ENCODE measurements at places on chromosomes 6 and 20.

- DNase-seq = no peak
Observed at GRCh38 chr6:133203344-133203697, 37.8 kb upstream of the EYA4 start.

- no peak for DNase-seq
Observed at GRCh38 chr20:40680161-40680959, 8.7 kb downstream of the MAFB start.

DNA sequence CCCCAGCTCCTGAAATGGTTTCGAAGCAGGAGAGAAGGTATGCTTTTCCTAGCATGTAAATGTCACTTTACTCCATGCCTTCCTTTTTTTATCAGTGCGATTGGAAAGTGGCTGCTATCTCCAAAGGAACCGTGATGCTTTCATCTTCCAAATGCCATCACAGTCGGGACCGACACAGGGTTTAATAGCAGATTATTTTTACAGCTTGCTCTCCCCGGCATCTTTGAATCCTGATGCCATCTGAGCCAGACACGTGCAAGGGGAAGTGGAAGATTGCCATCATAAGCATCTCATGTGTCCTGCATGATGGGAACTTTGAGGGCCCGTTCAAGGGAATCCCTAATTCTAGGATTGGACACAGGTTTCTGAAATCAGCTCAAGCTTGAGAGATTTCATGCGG is 253.4 kb upstream of the KCNG1 start:
- DNase-seq = no peak

DNA sequence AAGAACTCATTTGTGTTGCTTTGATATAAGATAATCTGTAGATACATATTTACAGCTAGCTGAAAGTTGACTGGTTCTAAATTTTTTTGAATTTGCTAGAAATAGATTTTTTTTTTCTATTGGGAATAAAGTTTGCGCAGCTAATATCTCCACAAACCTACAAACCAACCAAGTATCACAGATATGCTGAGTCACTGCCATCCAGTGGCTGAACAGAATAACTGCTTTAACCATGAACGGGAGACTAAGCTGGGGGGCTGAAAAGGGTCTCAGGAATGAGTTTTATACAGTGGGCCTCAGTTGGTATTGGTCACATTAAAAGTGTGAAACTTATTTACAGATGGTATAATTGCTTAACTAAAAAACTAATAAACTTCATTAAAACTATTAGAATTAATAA is 326.7 kb upstream of the CNR1 start:
- no peak for DNase-seq

DNA sequence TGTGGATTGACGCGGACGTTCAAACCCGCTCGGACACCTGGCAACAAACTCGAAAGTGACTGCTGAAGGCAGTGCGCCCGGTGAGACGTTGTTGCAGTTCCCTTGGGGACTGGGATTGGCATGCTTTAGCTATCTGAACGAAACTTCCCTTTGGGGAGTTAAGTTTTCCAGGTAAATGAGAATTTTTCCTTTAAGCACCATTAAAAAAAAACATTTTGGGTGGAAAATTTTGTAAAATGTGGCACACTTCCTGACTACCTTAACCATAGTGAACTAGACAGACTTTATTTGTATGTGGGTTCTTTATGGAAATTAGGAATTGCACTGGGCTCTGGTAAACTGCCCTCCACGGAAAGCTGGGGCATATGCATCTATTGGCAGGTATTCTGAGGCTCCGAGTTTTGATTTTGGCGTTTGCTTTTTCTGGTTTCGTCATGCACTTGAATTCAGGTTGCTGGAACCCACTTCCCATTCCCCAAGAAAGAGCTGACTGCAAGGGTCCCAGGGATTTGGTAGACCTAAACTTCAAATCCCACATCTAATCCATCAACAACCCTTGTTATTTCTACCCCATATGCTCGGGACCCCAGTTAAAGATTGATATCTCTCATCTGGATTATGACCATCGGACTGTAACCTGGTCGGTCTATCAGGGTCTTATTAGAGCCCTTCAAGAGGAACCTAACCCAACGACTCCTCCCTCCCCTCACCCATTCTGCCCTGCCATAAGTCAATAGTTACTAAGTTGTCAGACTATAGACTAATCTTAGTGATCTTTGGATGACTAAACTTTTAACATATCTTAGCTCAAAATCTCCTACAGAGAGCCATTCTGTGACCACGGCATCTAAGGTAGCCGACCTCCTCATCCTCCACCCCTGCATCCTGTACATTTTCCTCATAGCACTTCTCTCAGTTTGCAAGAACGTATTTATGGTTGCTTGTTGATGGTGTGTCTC is 800 bp upstream of the DYNLT1 start:
- DNase-seq = no peak

DNA sequence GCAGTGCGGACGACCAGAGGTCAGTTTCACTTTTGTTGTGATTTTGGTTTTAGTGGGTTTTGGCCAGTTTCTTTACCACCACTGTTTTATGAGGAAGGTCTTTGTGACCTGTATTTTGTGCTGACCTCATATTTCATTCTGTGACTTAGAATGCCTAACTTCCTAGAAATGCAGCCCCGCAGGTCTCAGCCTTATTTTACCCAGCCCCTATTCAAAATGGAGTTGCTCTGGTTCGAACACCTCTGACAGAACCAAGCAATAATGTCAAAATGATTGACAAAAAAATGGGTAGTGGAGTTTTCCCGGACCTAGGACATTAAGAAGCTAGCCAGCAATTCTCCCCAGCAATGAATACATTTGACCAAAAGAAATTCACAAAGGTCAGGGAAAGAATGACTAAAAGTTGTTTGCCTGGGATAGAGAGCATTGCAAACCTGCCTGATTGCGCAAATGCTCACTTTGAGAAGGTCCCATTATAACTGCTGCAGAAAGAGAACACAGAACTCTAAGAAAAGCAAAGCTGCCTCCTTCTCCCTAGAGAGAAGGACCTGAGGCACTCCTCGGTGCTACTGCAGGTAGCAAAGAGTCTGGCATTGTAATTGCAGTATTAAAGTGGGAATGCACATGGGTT is 288.8 kb downstream of the ADGB start:
- DNase-seq = no peak

- no peak for DNase-seq
Observed at GRCh38 chr6:100575921-100576320, 111.2 kb upstream of the SIM1 start.

DNA sequence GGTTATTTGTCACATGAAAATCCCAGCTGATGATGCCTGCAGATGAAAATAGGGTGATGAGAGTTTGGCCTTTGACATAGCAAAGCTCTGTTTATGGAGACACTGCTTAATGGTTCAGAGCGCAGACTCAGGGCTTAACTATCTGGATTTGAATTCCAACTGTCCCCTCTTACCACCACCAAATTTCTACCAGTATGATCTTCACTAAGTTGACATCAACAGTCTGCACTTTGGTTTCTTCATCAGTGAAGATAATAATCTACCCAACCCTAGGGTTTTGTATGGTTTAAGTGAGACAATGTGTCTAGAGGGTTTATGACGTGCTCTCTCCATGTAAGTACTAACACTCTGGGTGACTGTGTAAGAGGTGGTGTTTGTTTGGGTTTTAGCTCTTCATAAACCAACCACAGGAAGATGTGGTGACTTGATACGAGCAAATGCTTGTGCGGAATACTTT is 151.4 kb upstream of the TNFAIP3 start:
- DNase-seq = no peak

DNA sequence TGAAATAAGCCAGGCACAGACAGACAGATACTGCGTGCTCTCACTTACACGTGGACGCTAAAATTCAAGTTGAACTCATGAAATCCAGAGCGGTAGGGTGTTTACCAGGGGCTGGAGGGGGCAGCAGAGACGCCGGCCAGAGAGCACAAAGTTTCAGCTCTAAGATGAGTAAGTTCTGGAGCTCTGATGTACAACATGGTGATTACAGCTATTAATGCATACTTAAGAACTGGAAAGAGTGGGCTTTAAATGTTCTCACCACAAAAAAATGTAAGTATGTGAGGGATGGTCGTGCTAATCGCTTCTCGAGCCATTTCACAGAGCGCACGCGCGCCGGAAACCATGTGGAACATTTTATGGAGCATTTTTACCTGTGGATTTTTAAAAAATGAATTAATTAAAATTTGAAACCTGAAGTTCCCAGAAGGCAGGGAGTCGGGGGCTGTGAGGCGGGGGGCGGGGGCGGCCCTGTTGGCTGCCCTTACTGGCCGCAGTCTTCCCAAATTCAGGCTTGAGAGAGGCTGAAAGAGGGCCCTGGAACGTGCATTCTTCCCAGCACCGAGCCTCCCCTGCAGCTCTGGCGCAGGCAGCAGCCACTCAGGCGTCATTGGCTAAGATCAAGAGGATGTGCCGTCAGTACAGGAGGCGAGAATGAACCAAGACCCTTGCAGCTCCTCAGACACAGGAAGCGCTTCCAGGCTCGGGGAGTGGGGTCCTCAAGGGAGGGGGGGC is 8.5 kb upstream of the SLCO4A1 start:
- DNase-seq = no peak

DNA sequence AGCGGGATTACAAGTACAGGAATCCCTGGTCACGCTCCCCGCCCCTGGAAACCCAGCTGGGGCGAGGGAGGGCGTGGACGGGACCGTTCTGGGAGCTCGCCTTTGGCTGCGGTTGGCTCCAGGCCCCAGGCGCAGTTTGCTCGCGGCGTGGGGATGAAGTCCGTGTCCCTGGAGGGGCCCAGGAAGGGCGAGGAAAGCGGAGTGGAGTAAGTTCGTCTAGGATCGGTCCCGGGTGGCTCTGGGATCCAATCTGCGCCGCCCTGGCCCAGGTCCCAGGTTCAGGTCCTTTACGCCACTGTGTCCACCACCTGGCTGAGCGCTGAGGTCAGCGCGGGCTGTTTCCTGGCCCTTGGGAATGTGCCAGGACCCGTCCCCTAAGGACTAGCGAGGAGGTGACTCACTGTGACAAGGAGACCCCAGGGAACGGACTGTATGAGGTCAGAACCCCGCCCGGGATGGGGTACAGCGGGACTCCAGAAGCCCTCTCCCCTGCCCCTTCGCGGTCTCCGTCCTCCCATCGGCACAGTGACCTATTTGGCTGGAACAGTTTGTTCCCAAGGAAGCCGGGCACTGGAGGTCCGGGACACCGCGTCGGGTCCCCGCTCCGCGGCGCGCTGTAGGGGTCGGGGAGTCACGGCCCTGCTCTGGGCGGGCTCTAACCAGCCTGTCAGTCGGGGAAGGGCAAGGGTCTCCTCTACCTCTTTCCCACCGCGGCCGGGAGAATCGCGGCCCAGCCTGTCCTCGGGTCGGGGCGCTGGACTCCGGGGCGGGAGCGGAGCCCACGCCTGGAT is 724 bp downstream of the CDKN1A start:
- no peak for DNase-seq

DNA sequence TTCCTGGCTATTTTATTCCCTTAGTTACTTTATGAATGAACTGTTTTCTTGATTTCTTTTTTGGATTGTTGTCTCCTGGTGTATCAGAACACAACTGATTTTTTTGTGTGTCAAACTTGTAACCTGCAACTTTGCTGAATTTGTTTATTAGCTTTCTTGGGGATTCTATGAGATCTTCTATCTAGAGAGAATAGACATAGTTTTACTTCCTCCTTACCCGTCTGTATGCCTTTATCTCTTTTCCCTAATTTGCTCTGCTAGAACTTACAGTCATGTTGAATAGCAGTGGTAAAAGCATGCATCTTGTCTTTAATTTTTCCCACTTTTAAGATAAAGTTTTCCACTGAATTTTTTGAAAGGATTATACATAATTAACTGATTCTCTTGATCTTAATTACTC is 13.2 kb downstream of the RNF146 start:
- no peak for DNase-seq

DNA sequence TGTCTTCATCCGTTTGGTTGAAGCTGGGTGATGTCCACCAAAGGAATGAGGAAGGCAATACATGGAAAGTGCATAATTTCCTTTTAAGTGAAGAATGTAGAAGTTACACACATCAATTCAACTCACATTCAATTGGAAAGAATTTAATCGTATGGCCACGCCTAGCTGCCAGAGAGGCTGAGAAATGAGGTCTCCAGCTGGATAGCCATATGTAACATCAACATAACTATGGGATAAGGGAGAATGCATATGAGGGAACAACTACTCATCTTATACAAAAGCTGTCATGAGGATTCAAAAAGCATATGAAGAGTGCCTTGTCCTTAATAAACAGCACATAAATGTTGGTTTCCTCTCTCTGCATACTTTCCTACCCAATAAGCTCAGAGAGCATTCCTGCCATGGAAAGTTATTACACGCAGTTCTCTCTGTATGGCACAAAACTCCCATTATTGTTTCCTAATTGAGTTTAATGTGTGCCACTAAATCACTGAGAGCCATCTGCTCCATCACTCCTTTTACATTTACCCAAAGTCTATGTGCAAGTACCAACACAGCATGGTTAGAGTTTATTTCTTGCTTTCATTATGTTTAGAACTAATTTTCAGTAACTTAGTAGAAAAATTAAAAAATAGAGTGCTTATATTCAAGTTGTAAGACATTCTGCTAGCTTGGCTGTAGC is 21.4 kb upstream of the TFAP2D start:
- no peak for DNase-seq

DNA sequence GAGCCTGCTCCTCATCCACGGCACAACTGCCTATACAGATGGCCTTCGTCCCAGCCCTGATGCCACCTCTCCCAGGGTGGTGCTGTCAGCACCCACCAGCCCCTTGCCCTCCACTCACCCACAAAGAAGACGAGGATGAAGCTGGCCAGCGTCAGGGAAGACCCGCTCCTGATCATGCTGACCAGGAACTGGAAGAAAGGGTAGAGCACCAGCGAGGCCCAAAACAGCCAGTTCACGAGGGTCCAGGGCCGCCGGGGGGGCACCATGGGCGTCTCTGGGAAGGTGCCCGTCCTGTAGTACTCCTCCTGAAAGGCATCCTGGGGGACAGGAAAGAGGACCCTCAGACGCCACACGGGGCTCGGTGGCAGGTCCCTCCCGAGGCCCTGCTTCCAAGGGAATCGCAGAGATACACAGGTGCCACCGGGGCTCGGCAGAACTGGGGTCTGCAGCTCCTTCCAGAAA is 134.5 kb downstream of the AGPAT4 start:
- no peak for DNase-seq

DNA sequence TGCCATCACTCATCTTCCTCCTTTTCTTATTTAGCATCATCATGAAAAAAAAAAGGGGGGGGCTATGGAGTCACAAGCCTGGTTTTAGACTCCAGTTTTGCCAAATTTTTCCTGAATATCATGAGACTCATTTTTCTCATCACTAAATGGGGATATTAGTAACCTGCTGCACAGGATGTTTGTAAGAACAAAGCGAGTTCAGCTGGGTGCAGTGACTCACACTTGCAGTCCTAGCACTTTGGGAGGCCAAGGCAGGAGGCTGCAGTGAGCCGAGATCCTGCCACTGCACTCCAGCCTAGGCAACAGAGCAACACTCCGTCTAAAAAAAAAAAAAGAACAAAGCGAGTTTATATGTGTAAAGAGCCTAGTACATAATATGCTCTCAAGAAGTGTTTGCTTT is 82.8 kb downstream of the TFAP2A start:
- DNase-seq = no peak

GRCh38 chr6:32462609-32463008 is 22.9 kb downstream of the HLA-DRA start:
- no peak for DNase-seq
